ENCODE measurements at places on chromosomes 5 and 9. TPM values are rescaled to one million over a fixed set of nuclear protein-coding genes. Genes with fewer than 3 reads are reported as not detected.

DNA sequence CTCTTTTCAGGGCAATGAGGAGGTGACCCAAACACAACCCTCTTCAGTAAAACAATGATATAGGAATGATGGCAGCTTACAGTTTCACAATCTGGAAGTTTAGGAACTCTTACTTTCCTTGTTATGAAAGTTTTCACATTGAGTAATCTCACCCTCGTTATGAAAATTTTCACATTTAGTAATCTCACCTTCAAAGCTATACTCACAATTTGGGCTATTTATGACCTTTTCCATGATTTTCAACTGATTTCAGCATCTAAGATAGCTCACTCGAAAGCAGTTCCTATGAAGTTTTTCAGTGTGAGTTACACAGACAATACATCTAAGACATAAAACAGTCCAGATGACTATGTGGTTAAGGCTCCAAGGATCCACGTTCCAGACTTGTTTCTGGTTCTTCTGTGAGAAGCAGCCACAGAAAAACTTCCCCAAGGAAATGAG, 57.1 kb downstream of the FOXD1 start:
- no peak for DNase-seq
- peaks cover 23% of the 10 kb centered on the region for H3K4me1 ChIP-seq
- H3K4me3 ChIP-seq, result no peak overlapping the region
- no peaks in the 10 kb centered on the region for H3K27me3 ChIP-seq
- no peaks in the 10 kb centered on the region for H3K36me3 ChIP-seq

DNA sequence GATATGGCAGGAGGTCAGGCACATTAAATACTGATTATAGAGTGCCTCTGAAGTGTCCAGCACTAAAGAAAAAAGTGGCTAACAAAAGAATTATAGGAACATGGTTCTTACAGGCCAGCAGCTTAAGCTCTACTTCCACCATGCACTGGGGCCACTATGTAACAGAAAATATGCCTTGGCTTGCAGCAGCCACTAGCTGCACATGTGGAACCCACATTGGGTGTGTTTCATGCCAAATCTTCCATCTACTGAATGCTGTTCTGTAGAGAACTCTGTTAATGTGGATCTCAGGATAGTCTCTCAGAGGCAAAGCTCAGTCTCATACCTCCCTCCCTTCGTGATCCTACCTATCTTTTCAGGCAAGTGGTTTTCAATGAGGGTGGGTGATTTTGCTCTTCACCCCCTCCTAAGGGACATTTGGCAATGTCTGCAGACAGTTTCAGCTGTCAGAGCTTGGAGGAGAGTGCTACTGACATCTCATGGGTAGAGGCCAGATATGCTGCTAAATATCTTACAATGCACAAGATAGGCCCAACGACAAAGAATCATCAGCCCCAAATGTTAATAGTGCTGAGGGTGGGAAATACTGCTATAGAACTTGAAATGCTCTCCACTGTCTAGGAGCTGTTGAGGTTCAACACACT, 218.9 kb downstream of the TARS1 start:
- H3K36me3 ChIP-seq, result no peaks in the 10 kb centered on the region
- no peak for DNase-seq
- no peaks in the 10 kb centered on the region for H3K4me1 ChIP-seq
- no peak overlapping the region for H3K4me3 ChIP-seq
- H3K27me3 ChIP-seq, result no peaks in the 10 kb centered on the region

ATP10B gene
- not detected for total RNA-seq

GARIN3 gene
- total RNA-seq, result not detected

All from naive thymus-derived CD4-positive, alpha-beta T cell (primary cell).